Mucosa of descending colon (tissue), 3 donors: ENCODE measurements at places on chromosomes 16 and 17.

DNA sequence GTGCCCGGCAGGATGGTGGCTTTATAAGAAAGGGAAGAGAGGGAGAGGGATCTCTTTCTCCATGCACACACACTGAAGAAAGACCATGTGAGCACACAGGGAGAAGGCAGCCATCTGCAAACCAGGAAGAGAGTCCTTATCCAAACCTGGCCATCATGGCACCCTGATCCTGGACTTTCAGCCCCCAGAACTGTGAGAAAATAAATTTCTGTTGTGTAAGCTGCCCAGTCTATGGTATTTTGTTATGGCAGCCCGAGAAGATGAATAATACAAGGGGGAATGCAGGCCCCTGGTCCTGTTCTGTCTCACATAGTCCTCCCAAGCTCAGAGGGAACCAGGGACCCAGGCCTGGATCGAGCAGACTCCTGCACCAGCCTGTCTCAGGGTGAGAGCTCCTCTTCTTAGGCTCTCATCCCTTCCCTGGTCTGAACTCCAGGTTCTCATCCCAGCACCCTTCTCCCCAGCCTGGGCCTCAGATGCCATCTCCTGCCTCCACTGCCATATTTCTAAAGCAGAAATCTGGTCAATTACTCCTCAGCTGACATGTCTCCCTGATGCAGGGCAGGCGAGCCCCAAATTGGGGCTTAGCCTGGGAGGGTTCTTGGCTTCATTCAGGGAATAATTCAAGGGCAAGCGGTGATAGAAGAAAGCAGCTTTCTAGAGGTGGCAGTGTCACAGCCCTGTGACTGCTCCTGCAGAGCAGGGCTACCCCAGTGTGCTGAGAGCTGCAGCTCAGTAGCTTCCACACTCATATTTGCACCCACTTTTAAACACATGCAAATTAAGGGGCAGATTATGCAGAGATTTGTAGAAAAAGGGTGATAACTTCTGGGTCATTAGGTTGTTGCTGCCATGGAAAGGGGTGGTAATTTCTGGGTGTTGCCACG lies 28.8 kb downstream of the IGFBP4 start:
- DNase-seq, result no peak

DNA sequence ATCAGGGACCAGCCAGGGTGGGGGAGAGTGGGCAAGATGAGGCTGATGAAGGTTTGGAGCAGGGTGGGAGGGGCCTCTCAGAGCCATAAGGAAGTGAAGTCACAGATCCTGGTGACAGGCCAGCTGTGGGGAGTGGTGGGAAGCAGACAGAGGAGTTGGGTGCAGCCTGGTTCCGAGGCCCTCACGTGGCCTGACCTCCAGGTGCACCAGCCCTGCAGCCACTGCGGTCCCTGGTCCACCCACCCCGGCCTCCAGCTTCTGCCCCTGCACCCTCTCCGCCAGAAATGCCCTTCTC lies 3.9 kb upstream of the ZFPM1 start:
- peak; percentile 74 for DNase-seq

DNA sequence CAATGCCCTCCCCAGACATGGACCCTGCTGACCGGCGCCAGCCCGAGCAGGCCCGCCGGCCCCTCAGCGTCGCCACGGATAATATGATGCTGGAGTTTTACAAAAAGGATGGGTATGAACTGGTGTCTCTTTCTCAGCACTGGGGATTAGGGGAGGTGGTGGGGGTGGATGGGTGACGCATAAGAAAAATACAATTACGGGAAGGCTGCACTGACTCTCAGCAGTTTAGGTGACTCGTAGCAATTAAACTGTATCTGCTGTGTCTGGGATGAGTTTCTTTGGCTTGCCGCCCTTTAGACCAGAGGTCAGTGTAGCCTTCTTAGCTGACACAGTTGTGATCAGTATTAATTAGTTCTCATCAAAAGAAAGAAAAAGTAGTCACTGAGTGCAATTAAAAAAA lies 59.0 kb downstream of the ELAC2 start:
- DNase-seq, result no peak

- DNase-seq, result no peak
These were observed 828.3 kb upstream of the EEF2KMT start for GRCh38 chr16:5925850-5926249.

DNA sequence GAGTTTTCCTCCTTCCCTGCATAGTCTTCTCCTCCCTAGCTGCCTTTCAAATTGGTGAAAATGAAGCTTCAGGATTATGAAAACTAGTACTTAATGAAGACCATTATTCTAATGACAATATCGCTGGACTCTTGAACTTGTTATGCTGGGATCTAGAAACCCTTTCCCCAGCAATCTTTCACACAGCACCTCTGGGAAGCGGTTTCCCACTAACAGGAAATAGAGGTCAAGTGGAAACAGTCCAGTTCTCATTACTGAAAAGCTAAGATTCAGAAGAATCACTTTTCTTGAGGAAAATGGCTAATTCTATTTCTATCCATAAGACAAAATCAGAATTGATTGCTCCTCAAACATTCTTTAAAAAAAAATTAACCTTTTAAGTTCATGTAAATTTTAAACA lies 2.0 kb upstream of the VEZF1 start:
- no peak for DNase-seq

DNA sequence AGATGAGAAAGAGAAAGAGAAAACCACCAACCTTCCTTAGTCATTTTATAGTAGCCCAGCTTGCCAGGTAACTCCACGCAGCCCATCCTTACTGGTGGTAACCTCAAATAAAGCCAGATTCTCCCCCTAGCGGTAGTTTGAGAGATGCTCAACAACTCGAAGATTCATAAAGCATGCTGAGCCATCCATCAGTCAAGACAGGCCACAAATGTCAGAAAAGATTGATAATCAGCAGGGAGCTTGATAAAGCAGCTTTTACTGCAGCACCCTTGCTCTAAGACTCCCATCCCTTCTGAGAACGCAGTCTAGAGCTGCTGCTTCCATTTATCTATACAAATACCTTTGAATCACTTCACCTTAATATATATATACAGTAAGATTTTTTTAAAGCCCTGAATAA lies 451.5 kb upstream of the HSBP1 start:
- no peak for DNase-seq

- no peak for DNase-seq
These were observed 39.3 kb downstream of the TNFRSF13B start for GRCh38 chr17:16932611-16933010.

DNA sequence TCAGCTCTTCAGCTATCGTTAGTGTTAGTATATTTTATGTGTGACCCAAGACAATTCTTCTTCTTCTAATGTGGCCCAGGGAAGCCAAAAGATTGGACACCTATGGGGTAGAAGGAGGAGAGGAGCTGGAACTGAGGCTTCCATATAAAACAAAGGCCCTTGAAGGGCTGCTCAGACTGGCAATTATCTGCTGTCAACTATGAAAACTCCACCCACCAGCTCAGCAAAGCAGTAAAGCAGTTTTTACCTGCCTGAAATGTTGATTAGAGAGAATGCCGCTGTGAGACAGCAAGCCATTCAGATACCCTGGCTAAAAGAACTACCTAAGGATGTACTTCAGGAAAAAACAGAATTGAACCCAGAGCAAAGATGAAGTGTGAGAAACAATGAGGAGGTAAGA lies 45.9 kb upstream of the GNAO1 start:
- no peak for DNase-seq

- no peak for DNase-seq
These were observed 446.6 kb downstream of the KCNJ18 start for GRCh38 chr17:22138861-22139469.

GRCh38 chr17:5011928-5012327 lies 14.2 kb downstream of the KIF1C start:
- no peak for DNase-seq

- DNase-seq, result no peak
These were observed 14.3 kb downstream of the LITAF start for GRCh38 chr16:11572301-11572995.

- peak; percentile 93 for DNase-seq
These were observed 878 bp downstream of the HEXIM1 start for GRCh38 chr17:45149037-45149668.

DNA sequence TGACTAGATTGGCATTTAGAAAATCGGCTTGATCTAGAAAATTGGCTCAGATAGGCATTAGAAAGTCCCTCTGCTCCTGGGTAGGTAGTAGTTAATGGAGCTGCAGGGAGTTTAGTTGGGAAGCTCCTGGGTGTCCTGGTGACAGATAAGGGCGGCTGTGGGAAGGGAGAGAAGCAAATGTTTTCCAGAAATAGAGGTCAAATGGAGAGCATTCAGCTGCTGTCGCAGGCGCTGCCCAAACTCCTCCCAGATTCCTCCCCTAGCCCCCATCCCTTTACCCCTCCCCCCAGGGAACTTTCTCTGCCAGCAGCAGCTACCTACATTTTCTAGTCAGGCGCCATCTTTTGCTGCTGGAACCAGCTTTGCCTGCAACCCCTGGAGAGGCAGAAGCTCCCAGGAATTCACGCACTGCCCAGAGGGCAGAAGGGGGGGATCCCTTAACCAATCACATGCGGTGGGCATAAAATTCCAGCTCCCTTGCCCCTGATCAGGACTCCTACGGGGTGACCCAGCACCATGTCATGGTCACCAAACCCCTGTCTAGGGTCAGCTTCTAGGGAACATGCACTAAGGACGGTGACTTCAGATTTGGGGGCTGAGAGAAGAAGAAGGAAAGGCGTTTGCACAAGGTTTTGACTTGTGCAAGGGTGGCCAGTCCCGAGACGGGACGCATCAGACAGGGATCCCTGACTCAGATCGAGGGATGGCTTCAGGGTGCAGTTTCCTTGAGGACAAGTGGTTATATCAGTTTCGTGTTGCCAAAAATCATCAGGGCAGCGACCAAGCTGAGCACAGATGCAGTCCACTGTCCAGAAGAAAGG lies 43.8 kb downstream of the SOCS1 start:
- no peak for DNase-seq

- DNase-seq, result no peak
These were observed 24.0 kb upstream of the GRIN2A start for GRCh38 chr16:10206215-10206614.

DNA sequence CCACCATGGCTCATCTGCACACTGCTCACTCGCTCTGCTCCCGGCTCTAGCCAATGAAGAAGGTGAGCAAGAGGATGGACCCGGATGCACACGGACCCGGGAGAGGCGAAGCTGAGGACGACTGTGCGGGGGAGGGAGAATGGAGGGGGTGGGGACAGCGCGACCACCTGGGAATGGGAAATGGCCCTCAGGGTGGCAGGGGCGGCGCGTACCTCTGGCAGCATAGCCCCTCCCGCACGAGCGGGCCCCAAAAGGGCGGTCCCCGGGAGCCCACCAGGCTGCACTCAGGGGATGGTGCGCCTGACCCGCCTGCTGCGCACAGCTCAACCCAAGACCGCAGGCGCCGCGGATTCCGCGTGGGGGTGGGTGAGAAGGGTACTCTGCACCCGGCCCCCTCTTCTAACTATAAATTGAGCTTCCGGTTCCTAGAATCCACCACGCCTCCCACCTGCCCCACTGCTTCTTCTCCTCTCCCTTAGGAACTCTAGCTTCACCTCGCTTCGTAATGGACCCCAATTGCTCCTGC lies 6.1 kb downstream of the MT1H start:
- peak; percentile 59 for DNase-seq

DNA sequence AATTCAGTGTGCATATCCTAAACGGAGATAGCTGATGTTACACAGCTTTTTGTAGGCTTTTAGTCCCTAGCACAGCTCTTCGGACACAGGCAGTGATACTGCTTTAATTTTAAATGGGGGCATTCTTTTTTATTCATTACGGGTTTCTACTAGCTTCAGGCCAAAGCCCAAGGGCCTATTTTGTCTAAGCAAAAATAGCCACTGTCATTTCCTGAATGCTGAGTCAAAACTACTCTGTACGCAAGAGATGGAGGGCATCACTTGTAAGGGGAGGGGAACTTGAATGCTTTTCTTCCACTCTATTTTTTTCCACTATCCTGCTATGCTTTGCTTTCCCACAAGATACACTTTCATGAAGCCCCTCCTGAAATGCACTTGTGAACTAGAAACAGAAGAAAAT lies 360.7 kb downstream of the PMP22 start:
- DNase-seq, result no peak

- no peak for DNase-seq
These were observed 88.3 kb upstream of the PLEKHM1 start for GRCh38 chr17:45578516-45579455.

DNA sequence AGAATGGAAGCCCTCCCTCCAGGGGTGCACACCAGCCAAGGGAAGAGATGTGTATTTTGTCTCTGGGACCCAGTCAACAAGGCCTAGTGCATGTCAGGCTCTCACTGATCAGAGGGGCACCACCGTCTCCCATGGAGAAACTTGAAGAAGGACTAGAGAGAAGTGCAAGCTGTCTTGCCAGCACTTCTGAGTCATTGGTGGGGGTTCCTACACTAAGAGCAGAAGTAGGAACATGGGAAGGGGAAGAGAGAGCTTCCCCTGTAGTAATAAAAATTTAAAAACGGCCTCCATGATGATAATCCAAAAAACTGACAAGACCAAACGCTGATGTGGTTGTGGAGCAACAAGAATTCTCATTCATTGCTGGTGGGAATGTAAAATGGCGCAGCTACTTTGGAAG lies 46.3 kb downstream of the DYNLRB2 start:
- no peak for DNase-seq

GRCh38 chr16:86171329-86171728 lies 272.4 kb downstream of the IRF8 start:
- no peak for DNase-seq

DNA sequence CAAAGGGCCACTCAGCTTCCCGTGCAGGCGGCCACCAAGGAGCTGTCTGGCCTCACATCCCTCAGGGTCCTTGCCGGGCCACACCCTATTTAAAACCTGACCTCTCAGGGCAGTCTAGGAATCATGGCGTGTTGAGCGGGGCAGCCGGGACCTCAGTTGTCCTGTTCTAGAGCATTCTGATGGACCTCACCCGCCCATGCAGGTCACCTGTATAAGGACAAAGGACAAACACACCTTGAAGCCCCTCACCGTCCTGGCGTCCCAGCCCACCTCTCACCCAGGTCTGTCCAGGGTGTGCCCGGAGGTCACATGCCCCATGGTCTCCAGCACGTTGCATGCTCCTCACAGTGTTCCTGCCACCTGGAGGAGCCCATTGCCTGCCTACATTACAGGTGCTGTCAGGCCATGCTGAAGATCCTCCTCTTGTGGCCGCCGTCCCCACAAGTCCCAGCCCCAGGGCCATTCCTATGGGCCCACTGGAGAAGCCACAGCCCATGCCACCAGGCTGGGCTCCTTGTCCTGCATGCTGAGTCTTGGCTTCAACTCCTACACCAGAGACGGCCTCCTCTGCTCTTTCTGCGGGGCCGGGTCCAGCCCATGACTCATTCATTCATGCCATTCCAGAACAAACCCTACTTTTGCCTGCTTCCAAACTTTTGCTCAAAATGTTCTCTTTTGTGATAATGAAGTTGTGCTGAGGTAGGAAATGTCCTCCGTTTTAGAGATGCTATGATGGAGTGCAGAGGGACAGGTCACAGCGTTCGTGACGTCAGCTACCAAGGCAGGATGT lies 46.3 kb downstream of the PEMT start:
- DNase-seq, result no peak

GRCh38 chr16:80092681-80093080 lies 448.1 kb upstream of the DYNLRB2 start:
- no peak for DNase-seq

GRCh38 chr17:77684803-77685798 lies 273.4 kb upstream of the TNRC6C start:
- no peak for DNase-seq

DNA sequence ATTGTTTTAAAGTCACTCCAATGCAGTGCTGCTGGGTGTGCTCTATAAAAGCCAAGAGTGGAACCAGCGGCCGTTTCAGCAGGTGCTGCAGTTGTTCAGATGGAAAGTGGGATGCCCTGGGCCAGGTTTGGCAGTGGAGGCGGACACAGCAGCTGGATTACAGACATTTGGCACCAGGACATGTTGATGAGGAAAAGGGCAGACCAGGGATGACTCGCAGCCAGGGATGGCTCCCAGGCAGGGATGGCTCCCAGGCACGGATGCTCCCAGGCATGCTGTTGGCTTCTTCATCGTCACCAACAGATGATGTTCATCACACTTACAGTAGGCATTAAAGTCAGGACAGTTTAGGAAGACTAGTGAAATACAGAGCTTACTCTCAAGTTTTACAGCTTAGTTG lies 10.0 kb downstream of the GAN start:
- DNase-seq, result no peak
